IMR-90 (cell line): ENCODE measurements at places on chromosomes 11 and 22. TPM values are rescaled to one million over a fixed set of nuclear protein-coding genes. Genes with fewer than 3 reads are reported as not detected.
A peak's percentile ranks its signal among the peaks of the same experiment; 100 is the strongest.

DNA sequence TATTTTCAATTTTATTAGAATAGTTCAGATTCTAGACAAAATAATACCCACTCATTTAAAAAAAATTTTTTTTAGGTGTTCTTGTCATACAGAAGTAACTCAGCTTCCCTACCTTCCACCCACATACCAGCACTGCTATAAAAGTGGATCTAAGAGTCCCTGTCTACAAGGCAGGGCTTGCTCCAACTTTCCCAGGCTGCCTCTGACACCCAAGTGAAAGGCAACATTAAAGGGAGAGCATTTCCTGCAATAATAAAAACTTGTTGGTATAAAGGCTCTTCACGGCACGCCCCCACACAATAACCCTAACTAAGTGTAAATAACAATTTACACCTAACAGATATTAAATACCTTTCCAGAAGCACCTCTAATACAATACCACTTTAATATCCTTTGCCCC, 127.2 kb downstream of the APOL5 start:
- no peaks in the 10 kb centered on the region for H3K36me3 ChIP-seq
- H3K4me1 ChIP-seq = peaks cover 5% of the 10 kb centered on the region
- H3K27ac ChIP-seq = no peak overlapping the region
- no peak overlapping the region for H3K4me3 ChIP-seq
- DNase-seq = no peak
- H3K27me3 ChIP-seq = no peaks in the 10 kb centered on the region

DNA sequence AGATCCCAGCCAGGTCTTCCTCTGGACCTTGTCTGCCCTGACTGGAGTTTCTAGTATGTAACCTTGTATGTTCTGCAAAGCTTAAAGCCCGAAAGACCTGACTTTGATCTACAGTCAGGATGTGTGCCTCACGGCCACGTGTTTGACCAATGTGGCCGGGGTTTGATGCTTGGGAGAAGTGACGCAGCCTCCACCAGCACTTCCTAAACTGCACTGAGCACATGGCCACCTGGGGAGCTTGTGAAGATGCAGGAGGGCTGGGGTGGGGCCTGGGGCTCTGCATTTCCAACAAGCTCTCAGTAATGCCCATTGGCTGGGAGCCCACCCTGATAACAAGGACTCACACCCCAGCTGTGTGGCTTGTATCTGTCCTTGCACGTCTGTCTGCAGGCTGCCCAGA, 53.2 kb downstream of the NAT10 start:
- no peak for DNase-seq
- H3K27ac ChIP-seq = no peak overlapping the region
- H3K36me3 ChIP-seq = 0 out of 2 replicates have a peak, but pooled peaks cover 2% of the 10 kb centered on the region
- peaks cover 2% of the 10 kb centered on the region; the same call in 1 of the 2 replicates for H3K4me1 ChIP-seq
- H3K4me3 ChIP-seq = no peak overlapping the region

DNA sequence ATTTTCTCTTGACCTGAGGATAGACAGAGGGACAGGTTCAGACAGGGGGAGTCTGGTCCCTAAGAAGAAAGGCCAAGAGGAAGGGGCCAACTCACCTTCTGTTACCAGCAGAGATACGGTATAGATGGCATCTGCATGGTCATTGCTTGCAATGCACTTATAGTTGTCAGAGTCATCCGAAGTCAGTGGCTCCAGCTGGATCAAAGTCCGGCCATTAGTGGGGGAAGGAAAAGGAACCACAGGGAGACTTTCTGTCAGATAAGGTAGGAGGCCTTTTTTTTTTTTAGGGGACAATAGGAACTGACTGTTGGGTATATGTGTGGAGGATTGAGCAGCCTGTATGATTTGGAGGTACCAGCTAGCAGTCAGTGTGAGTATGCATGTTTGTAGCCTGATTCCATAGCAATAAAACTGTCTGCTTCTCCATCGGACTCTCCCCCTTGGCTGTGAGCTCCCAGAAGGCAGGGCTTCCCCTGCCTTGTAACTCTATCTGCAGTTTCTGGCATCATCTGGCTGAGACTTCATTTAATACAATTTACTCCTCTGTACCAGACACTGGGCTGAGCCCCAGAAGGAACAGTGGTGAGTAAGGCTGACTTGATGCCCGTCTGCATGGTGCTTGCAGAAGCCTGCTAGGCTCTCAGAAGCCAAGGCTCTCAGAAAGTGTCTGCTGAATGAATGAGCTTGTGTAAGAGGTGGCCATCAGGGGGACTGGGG, 5.7 kb downstream of the IGSF22 start:
- H3K27ac ChIP-seq = no peak overlapping the region
- H3K36me3 ChIP-seq = no peaks in the 10 kb centered on the region
- H3K27me3 ChIP-seq = peaks cover 18% of the 10 kb centered on the region
- DNase-seq = peak; percentile 25
- H3K4me1 ChIP-seq = no peaks in the 10 kb centered on the region
- H3K4me3 ChIP-seq = no peak overlapping the region

- DNase-seq = no peak
- H3K36me3 ChIP-seq = no peaks in the 10 kb centered on the region
- H3K27ac ChIP-seq = peak overlapping the region; percentile 91
- peaks cover 2% of the 10 kb centered on the region for H3K4me1 ChIP-seq
These were observed 906 bp downstream of the CCDC90B start for GRCh38 chr11:83285151-83285770.

- no peaks in the 10 kb centered on the region for H3K27me3 ChIP-seq
- H3K36me3 ChIP-seq = peaks cover 19% of the 10 kb centered on the region
- no peaks in the 10 kb centered on the region for H3K4me1 ChIP-seq
- no peak for DNase-seq
These were observed 21.5 kb downstream of the BIRC2 start for GRCh38 chr11:102368472-102368871.

GRCh38 chr22:22929381-22930221, 42.0 kb downstream of the IGLL5 start:
- H3K4me3 ChIP-seq = no peak overlapping the region
- H3K27ac ChIP-seq = no peak overlapping the region
- H3K36me3 ChIP-seq = no peaks in the 10 kb centered on the region
- no peaks in the 10 kb centered on the region for H3K27me3 ChIP-seq
- DNase-seq = no peak
- H3K4me1 ChIP-seq = no peaks in the 10 kb centered on the region

- peaks cover 4% of the 10 kb centered on the region for H3K27me3 ChIP-seq
- DNase-seq = no peak
- H3K36me3 ChIP-seq = no peaks in the 10 kb centered on the region
- no peak overlapping the region for H3K4me3 ChIP-seq
These were observed 138.2 kb downstream of the FBXO7 start for GRCh38 chr22:32612834-32613233.

- no peak for DNase-seq
- no peaks in the 10 kb centered on the region for H3K4me1 ChIP-seq
- H3K36me3 ChIP-seq = no peaks in the 10 kb centered on the region
- no peak overlapping the region for H3K4me3 ChIP-seq
These were observed 11.6 kb downstream of the OPCML start for GRCh38 chr11:133520707-133521106.

- no peaks in the 10 kb centered on the region for H3K4me1 ChIP-seq
- no peak for DNase-seq
- H3K27me3 ChIP-seq = no peaks in the 10 kb centered on the region
These were observed 8.8 kb downstream of the MADD start for GRCh38 chr11:47278769-47279168.

OTOG gene
- total RNA-seq = not detected in 2 replicates

BSCL2 gene
- 19.4 and 26.2 TPM in 2 replicates for total RNA-seq

MOV10L1 gene
- 0.72 and 0.83 TPM in 2 replicates for total RNA-seq

NUDT8 gene
- 0.83 and 1.4 TPM in 2 replicates for total RNA-seq
